Stimulated activated CD4-positive, alpha-beta T cell treated with anti-CD3 and anti-CD28 coated beads, Interleukin-1b, Interleukin-23, amount 100 ng/mL, for 24 hours (primary cell): ENCODE measurements at places on chromosomes 7 and 10.

DNA sequence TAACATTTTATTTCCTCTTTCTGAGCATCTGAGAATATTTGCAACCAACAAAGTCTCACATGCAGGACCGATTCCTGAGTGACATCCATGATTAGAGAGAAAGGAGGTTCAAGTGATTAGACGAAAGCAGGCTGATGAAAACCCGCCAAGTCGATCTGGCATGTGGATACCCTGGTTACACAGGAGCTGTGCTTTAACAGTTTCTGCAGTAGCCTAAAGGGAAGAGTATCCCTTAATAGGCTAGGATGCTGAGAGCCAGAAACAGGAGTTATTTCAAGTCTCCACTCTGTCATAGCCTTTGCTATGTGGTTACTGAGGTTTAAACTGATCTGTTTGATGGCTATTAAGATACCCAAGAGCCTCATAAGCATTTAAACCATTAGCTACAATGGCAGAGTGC, 82.5 kb downstream of the PRKCQ start:
- no peak for DNase-seq

DNA sequence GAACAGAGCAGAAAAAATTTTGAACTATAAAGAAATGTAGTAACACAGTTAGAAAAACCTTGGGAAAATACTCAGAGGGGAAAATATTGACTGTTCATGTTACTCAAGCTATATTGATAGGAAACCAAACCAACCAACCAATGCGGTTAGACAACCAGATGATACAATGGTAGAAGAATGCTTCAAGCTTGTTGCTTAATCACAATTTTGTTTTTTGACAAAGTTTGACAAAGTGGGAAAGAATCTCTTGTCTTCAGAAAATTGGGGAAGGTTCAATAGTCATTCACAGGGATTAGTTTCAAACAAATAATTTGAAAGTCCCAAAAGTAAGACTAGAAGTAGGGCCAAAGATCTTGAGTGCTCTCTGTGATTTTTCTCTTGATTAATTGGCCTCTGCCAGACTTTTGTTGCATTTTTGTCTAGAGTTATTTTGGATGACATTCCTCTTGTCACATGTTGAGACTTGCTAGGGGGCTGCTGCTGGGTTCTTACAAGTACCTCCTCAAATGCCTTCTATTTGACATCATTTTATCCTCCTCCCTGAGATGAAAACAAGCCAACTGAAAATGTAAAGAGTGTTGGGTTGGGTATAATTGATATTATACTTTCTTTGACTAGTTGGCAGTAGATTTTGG, 233.1 kb upstream of the PHYHIPL start:
- no peak for DNase-seq

- DNase-seq = no peak
Measured at GRCh38 chr7:155277385-155277994, 20.2 kb upstream of the INSIG1 start.

- no peak for DNase-seq
Measured at GRCh38 chr7:43823941-43824340, 45.4 kb downstream of the MRPS24 start.

DNA sequence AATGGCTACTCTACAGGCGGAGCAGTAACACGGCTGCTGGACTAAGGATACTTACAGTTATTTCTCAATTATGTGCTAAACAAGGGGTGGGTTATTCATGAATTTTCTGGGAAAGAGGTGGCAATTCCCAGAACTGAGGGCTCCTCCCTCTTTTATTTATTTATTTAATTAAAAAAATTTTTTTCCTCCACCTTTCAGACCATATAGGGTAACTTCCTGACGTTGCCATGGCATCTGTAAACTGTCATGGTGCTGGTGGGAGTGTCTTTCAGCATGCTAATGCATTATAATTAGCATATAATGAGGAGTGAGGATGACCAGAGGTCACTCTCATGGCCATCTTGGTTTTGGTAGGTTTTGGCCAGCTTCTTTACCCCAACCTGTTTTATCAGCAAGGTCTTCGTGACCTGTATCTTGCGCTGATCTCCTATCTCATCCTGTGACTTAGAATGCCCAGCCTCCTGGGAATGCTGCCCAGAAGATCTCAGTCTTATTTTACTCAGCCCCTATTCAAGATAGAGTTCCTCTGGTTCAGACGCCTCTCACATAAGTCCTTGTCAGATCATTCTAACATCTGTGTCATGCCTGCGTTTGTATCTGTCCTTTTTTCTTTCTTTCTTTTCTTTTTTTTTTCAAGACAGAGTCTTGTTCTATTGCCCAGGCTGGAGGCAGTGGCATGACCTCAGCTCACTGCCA, 15.9 kb upstream of the STOX1 start:
- no peak for DNase-seq

GRCh38 chr10:129547608-129548007, 80.6 kb downstream of the MGMT start:
- DNase-seq = no peak

DNA sequence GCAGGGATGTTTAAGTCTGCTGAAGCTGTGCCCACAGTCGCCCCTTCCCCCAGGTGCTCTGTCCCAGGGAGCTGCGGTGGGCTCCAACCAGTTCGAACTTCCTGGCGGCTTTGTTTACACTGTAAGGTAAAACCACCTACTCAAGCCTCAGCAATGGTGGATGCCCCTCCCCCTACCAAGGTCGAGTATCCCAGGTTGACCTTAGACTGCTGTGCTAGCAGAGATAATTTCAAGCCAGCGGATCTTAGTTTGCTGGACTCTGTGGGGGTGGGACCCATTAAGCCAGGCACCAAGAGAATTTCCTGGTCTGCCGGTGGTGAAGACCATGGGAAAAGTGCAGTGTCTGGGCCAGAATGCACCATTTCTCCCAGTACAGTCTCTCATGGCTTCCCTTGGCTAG, 56.0 kb downstream of the CCDC7 start:
- DNase-seq = no peak

- DNase-seq = no peak
Measured at GRCh38 chr10:133326745-133327650, 9.7 kb downstream of the CALY start.

DNA sequence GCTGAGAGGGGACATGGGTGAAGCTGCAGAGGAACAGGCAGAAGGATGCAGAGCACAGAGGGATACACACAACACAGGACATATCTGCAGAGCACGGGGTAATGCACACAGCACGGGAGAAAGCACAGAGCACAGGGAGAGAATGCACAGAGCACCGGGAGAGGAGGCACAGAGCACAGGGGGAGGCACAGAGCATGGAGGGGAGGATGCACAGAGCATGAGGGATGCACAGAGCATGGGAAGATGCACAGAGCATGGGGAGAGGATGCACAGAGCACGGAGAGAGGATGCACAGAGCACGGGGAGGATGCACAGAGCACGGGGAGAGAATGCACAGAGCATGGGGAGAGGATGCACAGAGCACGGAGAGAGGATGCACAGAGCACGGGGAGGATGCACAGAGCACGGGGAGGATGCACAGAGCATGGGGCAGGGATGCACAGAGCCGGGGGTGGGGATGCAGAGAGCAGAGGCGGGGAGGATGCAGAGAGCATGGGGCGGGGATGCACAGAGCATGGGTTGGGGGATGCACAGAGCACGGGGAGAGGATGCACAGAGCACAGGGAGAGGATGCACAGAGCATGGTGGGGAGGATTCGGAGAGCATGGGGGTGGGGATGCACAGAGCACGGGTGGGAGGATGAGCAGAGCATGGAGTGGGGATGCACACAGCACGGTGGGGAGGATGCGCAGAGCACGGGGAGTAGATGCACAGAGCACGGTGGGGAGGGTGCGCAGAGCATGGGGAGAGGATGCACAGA, 230.0 kb downstream of the ADAM12 start:
- no peak for DNase-seq

DNA sequence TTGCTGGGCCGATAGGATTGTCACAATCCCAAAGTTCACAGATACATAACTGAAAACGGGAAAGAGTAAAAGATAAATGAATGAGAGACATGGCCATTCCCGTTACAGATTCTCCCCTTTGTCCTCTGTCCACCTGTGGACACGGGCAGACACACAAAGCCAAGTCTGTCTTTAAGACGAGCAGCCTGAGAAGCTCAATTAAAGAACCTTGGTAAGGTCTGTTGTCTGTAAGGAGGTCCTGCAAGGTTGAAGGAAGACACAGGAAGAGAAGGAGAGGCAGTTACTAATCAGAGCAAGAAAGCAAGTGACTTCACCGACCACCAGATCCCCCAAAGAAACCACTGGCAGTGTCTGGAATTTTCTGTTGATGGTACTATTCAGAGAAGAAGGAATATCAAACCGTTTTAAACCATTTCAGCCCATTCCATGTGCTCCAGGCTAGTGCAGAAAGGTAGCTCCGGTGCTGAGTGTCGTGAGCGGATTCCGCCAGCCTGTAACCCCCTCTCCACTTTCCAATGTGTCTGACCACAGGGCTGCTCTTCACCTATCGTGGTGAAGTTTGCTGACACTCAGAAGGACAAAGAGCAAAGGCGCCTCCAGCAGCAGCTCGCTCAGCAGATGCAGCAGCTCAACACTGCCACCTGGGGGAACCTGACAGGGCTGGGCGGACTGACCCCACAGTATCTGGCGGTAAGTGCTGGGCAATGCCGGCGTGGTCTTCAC, 252.6 kb downstream of the CELF2 start:
- peak; percentile 60 for DNase-seq

- no peak for DNase-seq
Measured at GRCh38 chr10:94047293-94047692, 53.6 kb downstream of the PLCE1 start.

- DNase-seq = no peak
Measured at GRCh38 chr10:15735763-15736162, 16.0 kb upstream of the ITGA8 start.

- no peak for DNase-seq
Measured at GRCh38 chr7:149849174-149849573, 11.0 kb downstream of the ZNF862 start.

GRCh38 chr10:126979311-126979710, 74.1 kb downstream of the DOCK1 start:
- DNase-seq = no peak

- no peak for DNase-seq
Measured at GRCh38 chr10:101235766-101236165, 6.5 kb upstream of the LBX1 start.

- no peak for DNase-seq
Measured at GRCh38 chr7:24920451-24921361, 59.3 kb downstream of the OSBPL3 start.
